ENCODE measurements at places on chromosomes 3 and 15.

- no peak for DNase-seq
Observed at GRCh38 chr3:133441867-133442270, 42.0 kb downstream of the BFSP2 start.

GRCh38 chr15:93861956-93862741, 369.2 kb upstream of the MCTP2 start:
- no peak for DNase-seq

GRCh38 chr3:150077581-150078247, 107.0 kb upstream of the PFN2 start:
- no peak for DNase-seq

- no peak for DNase-seq
Observed at GRCh38 chr3:52731590-52731989, 25.7 kb downstream of the SPCS1 start.

DNA sequence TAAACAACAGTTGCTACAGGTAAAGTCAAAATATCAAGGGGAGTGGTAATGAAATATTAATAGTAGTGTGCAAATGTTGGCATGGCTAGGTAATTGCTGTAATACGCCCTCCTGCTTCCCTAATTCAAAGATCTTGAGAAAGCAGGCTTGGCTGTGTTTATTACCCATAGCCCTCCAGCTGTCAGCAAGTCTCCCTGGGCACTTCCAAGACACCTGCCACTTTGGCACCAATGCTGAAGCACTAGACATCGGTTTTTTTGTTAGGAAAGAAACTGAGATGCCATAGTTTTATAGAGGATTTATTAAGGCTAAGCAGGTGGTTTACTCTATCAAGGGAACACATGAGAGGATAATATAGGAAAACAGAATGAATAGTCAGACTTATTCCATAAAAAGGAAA, 64.4 kb downstream of the P2RY1 start:
- DNase-seq: no peak

- no peak for DNase-seq
Observed at GRCh38 chr15:81299156-81299555, 24.8 kb downstream of the STARD5 start.

DNA sequence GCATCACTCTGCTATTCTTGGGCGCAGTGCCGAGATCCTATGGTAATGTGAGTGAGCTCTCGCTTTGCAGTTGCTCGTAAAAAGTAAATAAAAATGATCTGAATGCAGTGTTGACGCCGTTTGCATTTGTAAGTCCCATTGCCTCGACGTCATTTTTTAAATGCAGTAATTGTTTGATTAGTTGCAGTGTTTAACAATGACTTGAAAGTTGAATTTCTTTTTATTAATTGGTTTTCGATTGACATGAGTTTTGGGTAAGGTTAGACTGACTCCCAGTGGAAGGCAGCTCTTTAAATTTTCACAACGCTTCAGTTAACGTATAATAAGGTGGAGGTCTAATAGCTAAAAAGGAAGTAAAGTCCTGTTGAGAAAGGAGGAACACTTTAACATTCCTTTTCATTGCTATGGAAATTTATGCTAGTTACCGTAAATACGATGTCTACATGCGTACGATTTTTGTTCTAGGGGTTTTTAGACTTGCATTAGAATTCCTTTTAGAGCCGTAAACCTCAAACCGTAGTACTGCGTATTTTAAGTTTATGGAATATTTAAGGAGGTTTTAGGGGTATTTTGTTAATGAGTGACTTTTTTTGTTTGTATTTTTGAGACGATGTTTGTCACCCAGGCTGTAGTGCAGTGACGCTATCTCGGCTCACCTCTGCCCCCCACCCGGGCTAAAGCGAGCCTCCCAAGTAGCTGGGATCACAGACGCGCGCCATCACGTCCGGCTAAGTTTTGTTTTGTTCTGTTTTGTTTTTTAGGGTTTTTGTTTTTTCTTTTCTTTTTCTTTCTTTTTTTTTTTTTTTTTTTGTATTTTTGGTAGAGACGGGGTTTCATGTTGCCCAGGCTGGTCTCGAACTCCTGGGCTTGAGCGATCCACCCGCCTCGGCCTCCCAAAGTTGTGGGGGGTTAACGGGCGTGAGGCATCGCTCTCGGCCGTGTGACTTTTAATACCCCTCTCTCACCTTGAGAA, 1.4 kb downstream of the MORF4L1 start:
- no peak for DNase-seq

DNA sequence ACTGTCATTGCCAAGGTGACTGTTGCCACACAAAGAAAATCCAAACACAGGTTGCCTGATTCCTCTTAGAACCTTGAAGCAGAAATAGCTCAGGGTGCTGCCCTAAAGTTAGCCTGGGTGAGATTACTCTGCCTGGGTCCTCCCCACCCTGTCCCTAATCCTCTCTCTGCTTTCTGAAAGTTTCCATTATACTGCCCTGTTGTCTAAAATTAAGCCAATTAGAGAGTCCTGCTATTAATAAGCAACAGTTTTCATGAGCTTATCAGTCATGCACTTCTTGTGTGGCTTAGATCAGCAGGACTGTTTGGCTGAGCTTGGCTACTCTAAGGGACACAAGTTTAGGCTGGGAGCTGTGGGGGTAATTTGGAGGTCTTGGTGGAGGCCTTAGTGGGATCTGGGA, 334.7 kb upstream of the LRRFIP2 start:
- no peak for DNase-seq

GRCh38 chr3:159619341-159619885, 369.2 kb upstream of the IL12A start:
- no peak for DNase-seq

DNA sequence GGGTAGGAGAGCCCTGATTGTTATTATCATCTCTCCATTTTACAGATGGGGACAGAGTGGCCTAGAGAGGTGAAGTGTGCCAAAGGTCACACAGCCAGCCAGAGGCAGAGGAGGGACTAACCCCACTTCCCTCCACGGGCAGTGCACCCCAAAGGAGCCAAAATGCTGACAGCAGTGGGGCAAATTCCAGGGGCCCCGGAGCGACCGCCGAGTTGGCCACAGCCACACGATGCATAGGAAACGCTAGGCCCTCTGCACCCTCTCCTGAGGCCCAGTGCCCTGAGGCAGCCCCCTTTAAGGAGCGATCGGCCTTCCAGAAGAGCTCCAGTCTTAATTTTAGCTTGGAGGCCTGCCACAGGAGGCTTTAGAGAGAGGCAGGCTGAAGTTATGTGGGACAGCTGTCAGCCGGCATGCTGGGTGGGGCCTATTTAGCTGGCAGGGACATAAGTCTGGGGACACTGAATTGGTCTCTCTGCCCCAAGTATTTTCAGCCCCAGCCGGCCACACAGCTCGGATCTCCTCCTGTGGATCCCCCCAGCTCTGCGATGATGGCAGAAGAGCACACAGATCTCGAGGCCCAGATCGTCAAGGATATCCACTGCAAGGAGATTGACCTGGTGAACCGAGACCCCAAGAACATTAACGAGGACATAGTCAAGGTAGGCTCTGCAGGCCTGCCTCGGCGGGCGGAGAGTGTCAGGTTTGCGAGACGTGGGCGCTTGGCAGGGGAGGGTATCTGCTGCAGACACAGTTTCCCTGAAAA, at the start of gene CAV3:
Gene CAV3 (plus strand): TSS at position 471 of the 763 bp plus-strand sequence. CDS start 75 bp downstream, at position 546.
- DNase-seq: no peak

GRCh38 chr3:15206662-15207576, 873 bp downstream of the CAPN7 start:
- no peak for DNase-seq
